Fibroblast of lung (primary cell): ENCODE measurements at places on chromosomes 4 and X.
A peak's percentile ranks its signal among the peaks of the same experiment; 100 is the strongest.

DNA sequence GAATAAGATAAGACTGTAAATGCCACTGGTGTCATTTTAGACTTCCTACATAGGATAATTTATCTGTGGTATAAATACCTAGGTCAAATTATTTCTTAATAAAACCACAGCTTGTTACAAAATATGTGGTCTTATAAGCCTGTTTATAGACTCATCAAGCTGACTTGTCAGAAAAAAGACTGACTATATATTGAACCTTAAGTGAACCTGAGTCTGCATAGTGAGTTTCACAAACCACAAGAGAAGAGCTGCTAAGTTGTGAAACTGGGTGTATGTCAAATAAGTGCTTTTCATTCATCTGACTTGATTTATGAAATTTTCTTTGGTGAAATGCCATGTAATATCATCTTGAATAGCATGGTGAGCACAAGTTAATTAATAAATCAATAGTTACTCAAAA, 48.4 kb upstream of the TMPRSS11A start:
- no peak for DNase-seq

- no peak for DNase-seq
Measured at GRCh38 chr4:7415927-7416686, 18.6 kb downstream of the PSAPL1 start.

DNA sequence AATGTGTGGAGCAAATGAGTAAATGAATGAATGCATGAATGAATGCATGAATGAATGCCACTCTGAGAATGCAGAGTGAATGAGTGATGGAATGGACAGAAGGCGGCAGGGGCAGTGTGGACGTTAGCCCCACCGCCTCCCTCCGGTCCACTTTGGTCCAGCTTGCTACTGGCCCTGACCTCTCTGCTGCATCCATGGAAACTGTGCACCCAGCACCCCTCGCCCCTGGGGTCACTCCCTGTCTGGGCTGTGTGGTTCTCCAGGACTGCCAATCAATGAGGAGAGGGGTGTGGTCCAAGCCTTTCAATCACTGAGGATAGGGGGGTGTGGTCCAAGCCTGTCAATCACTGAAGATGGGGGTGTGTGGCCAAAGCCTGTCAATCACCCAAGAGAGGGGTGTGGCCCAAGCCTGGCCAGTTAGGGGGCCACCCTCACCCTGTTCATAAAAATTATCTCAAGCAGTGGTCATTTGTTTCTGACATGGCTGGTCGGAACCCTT, 39.2 kb upstream of the ASMTL start:
- DNase-seq = no peak

DNA sequence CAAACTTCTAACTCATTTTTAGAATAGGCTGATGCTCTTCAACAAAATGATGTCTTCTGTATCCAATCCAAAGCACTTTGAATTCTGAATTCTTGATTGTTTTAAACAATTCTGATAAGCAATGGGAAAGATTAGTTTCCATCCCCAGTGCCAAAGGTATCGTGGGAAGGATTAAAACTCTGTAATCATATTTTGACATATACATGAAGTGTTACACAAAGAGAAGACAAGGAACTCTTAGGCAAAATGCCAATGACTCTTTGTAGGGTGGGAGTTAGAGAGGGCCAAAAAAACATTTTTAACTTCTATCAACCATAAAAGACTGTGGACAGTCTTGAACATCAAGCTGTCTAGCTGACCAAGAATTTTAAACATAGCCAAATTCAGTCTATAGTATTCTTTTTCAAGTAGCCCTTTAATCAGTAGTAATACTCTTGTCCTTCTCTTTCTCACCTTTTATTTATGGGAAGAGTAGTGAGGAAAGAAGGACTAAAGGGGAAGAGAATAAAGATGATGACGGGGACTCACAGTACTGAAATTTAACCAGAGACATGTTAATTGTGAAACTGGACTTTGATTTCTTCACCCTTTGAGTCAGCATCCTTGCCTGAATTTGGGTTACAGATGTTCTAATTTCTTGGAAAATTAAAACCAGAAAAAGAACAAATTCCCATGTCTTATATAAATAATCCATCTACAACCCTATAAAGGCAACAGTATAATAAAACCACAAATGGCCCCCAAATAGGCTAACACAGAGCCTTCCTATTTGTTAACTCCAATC, 51.8 kb upstream of the VEGFD start:
- peak; percentile 68 for DNase-seq

DNA sequence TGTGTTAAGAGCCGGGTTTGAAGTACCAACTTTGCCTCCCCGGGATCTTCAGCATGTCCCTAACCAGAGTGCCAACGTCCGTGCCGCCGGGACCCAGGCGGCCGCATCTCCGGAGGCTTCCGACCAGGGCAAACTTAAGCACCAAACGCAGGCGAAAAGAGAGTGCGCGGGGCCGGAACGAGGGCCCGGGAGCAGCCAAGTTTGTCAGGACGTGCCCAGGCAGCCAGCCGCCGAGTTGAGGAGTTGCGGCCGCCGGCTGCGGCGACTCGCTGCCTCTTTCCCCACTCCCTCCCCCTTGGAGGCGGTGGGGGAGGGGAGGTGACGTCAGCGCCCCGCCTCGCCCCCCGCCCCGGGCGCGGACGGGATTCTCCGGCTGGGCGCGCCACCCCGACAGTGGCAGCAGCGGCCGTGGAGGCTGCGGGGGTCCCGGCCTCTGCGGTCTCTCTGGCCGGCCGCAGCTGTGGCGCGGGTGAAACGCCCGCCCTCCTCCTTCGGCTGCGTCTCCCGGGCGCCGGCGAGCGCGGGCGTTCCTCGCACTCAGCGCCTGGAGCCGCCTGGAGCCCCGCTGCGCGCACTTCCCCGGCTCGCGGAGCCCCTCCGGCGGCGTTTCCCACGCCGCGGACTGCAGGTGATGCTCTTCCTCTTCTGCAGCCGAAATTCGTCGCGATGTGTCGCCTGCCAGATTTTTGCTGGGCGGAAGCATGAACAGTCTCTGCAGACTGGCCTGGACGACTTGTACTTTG, 2.9 kb upstream of the FAT1 start:
- DNase-seq = peak; percentile 84
